ENCODE measurements at places on chromosomes 3 and 15.

DNA sequence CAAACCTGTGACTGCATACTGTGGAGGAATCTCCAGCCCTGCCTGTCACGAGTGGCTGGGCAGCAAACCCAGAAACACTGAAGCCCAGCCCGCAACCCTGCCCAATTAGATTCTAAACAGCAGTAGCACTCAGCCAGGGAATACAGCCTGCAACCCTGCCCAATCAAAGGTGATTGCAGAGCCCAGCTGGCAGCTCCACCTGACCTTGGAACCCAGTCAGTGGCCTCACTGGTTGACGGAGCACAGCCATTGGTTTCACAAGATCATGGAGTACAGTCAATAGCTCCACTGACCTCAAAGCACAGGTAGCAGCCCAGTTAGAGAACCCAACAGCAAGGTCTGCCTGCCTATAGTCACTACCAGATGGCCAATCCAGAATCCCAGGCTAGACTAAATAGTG is 35.2 kb upstream of the MYLK start:
- no peak for DNase-seq

- DNase-seq, result no peak
Observed at GRCh38 chr3:181860235-181860634, 148.5 kb downstream of the SOX2 start.

DNA sequence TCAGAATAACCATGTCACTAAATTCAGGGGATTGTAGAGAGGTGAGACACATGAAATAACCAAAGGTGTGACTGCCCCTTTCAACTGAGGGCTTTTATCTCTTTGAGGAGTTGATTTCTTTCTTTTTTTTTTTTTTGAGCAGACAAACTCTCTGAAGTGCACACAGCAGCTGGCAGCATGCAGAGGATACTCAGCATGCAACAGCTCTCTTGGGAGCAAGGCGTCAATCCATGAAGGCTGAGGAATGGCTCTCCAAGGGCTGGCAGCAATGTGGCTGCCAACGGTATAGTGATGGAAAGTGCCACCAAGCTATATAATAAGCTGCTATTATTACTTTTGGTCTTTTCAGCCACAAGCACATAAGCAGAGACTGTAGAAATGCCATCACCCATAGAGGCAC is 226.7 kb upstream of the FEZF2 start:
- no peak for DNase-seq

GRCh38 chr3:188227442-188227841 is 73.5 kb downstream of the LPP start:
- DNase-seq, result no peak

GRCh38 chr15:82003916-82004315 is 41.9 kb downstream of the MEX3B start:
- DNase-seq, result no peak

DNA sequence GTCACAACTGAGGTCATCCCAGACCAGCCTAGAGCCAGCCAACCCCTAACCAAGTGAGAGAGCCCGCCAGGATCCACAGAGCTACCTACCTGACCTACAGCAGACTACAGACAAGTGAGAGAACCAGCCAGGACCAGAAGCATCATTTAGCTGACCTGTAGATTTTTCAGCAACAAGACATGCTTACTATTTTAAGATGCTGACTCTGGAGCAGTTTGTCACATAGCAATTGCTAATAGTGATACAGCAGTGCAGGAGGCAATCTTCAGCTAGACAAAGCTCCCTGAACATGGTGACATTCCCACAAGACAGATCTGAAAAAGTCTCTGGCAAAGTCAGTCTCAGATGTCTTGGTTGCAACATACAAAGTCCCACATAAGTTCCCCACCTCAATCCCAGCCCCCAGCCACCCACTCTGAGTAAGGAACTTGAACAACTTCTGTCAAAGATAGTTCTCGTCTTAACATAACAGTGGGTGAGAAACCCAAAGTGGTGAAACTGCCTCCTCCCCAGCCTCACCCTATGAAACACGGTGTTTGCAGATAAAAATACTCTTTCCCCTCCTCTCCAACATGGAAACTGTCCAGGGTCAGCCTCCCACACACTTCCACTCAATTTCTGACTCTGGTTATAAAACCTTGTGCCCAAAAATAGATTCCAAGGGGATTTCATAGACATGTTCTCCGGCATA is 120.3 kb upstream of the SLC6A11 start:
- DNase-seq, result no peak

DNA sequence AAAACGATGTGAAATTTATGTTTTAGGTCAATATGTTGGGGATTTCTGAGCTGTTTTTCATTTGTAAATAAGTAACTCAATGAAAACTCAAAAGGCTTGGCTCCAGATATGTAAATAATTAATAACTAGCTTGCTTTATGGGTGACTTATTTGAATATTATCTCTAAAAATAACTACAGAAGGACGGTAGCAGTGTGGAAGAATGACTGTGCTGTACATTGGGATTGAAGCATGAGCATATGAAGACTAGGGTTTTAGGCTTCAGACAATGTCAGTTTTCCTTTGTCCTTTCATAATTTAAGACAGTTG is 343.9 kb downstream of the GRM7 start:
- DNase-seq, result no peak

DNA sequence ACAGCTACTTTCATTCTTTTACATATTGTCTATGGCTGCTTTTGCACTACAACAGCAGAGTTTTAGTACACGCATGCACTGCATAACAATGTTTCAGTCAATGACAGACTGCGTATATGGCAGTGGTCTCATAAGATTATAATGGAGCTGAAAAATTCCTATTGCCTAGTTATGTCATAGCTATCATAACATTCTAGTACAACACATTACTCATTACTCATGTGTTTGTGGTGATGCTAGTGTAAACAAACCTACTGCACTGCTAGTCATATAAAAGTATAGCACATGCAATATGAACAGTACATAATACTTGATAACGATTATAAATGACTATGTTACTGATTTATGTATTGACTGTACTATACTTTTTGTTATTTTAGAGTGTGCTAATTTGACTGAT is 47.9 kb downstream of the QTRT2 start:
- no peak for DNase-seq

- no peak for DNase-seq
Observed at GRCh38 chr15:90234096-90234988, at the start of gene GDPGP1. TSS of gene GDPGP1 (plus strand) at chr15:90234209. CDS start at chr15:90240909, 6,700 bp downstream.

DNA sequence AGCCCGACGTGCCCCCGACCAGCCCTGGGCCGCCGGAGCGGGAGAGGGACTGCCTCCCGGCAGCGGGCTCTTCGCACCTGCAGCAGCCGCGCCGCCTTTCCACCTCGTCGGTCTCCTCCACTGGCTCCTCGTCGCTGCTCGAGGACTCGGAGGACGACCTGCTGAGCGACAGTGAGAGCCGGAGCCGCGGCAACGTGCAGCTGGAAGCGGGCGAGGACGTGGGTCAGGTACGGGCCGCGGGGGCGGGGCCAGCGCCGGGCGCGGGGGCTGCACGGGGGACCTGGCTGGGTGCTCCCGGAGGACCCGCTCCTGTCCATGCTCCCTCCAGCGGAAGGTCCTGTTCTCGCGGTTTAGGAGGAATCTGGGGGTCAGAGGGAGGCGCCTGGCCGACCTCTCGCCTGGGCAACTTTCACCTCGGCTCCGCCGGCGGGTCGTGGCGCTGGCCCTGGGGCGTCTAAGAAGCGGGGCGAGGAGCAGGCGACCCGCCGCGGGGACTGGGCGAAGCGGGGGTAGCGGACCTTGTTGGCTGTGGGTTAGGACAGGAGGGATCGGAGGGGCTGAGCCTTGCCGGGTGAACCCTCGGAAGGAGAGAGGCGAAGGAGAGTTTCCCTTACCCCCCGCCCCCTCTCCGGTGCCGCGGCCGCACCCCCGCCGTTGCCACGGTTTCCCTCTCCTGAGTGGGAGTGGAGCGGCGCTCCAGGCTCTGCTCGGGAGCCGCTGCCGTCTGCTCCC is 682 bp downstream of the ITPKA start:
- DNase-seq, result no peak

GRCh38 chr15:40392986-40393948 is 10.7 kb downstream of the KNSTRN start:
- no peak for DNase-seq

- DNase-seq, result no peak
Observed at GRCh38 chr3:133673746-133674145, 12.0 kb upstream of the TOPBP1 start.

Data from heart left ventricle (tissue), 16 donors.